ENCODE measurements at places on chromosomes 1 and 21.

DNA sequence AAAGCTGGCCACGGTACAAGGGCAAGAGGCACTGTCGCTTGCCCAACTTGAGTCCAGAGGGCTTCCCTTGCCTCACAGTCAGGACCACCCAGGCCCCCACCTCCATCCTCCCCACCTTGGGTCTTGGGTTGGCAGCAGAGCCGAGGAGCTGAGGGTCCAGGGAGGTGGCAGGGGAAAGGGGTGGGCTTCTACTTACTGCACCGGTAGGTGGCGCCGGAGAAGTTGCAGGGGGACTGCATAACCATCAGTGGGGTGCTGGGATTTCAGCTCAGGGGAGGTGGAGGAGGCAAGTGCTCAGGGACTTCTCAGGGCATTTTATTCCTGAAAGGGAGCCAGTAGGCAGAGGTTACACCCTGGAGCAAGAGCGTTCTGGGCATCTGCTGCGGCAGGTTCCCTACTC lies 44.0 kb downstream of the TRIM62 start:
- DNase-seq = peak; percentile 77

- DNase-seq = no peak
Observed at GRCh38 chr1:5990913-5991312, 1.3 kb downstream of the NPHP4 start.

GRCh38 chr1:204443260-204443619 lies 31.6 kb upstream of the PPP1R15B start:
- DNase-seq = no peak

DNA sequence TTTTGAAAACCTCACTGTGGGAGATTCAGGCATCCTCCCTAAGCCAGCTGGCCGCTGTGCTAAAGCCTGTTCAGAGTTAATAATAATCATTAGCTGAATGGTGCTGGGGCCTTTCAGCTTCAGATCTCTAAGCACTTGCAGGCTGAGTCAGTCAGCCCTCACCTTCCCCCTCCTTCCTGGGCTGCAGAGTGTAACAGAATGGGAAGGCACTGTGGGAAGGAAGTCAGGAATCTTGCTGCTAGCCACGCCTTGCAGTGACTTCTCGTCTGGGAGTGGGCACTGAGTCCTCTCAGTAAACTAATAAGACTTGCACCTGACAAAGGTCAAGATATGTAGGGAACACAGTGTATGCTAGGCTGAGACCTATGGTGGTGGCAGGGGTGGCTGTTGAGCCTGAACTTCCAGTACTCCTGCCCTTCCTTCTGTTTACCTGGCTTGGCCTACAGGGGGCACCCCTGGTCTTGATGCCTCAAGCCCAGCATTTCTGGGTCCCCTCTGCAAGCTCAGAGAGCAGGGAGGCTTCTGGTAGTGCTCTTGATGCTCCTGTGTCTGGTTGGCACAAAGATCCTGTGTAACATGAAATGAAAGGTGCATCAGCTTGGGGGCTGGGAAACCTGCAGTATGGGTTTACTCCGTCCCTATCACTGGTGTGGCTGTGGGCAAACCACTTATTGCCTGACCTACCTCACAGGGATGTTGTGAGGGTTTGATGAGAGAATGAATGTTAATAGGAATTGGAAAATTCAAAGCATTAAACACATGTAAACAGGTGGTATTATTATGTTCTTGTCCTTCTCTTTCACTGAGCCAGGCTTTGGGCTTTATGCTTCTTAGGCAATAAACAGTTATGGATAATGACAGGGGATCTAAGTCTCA lies 6.0 kb downstream of the CYB561D1 start:
- peak; percentile 83 for DNase-seq

DNA sequence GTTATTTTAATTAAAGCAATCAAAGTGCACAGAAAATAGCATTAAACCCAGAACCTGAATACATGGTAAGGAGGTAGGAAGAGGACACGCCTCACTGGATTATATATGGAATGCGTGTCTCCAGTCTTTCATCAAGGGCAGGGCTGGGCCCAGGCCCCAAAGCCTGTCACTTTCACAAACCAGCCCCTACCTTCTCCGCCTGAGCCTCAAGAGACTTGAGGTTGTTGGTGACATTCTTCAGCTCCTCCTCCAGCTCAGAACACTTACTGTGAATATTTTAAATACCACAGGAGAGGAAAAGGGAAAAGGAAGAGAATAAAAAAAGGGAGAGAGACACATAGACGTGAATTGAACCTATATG lies 16.3 kb upstream of the NUP210L start:
- no peak for DNase-seq

DNA sequence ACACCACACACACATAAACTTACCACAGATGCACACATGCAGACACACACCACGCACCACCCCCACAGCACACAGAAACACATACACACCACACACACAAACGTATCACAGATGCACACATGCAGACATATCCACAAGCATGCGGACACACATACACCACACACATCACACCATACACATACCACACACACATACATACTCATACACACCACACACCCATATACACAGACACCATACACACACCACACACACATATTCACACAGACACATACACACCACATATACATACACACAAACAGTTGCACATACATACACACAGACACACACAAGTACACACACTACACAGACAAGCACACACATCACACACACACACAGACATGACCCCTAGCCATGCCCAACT lies 37.5 kb upstream of the PDE9A start:
- DNase-seq = no peak

DNA sequence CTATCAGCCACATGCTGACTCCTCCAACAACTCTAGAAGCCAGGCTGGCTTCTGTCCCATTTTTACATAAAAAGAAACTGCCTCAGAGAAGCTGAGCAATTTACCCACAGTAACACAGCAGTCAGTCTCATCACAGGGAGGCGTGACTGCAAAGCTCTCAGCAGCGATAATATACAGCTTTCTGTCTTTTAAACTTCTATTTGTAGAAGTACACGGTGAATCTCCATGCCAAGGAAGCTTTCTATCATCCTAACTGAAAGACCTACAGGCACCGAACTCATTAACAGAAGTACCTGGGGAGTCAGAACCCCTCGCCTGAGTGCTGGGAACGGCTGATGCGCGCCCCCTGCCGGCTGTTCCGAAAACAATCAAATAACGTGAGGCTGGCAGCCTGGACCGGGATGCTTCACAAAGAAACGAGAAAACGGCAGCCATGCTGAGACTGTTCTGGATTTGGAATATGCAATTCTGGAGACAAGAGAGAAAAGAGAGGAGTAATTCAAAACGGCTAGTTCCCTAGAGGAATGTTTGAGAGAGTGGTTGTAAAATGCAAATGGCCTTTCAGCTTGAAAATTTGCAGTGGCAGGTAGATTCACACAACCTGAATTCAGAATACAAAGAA lies 43.5 kb upstream of the RAB4A start:
- peak; percentile 68 for DNase-seq

- no peak for DNase-seq
Observed at GRCh38 chr1:156623946-156624813, 5.0 kb downstream of the HAPLN2 start.

- no peak for DNase-seq
Observed at GRCh38 chr1:54600947-54601721, 22.2 kb downstream of the FAM151A start.

- DNase-seq = no peak
Observed at GRCh38 chr21:16569679-16570078, 839.9 kb downstream of the USP25 start.

GRCh38 chr1:103496014-103496635 lies 29.4 kb upstream of the RNPC3 start:
- DNase-seq = no peak

DNA sequence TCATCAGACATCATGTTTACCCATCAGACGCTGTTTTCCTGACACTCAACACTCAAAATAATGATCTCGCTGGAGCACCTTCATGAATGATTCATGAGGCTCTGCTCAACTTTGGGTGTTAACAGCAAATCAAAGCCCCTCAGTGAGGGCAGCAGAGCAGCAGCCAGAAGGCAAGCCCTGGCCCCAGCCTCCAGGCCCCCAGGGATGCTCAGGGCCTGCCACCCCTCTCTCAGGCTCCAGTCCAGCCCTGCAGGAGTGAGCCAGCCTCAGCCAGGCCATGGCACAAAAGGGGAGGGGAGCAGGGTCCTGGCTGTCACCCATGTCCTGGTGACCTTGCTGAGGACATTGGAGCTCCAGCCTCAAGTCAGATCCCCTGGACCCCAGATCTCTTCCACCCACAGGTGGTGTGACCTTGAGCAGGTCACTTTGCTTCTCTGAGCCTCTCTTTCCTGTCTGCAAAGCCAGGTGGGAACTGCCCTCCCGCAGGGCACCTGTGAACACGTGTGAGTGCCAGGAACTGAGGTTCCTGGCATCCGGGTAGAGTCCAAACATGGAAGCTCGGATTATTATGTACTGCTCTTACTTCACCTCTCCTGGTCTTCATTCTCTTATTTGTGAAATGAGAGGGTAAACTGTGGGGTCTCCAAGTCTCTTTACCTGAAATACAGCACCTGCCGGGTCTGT lies 161.6 kb upstream of the VAMP3 start:
- no peak for DNase-seq

GRCh38 chr21:33443194-33443593 lies 36.6 kb downstream of the TMEM50B start:
- DNase-seq = no peak
